NCI-H748 treated with DMSO at 0.1 percent for 48 hours (cell line): ENCODE measurements at places on chromosomes 3 and 15.

DNA sequence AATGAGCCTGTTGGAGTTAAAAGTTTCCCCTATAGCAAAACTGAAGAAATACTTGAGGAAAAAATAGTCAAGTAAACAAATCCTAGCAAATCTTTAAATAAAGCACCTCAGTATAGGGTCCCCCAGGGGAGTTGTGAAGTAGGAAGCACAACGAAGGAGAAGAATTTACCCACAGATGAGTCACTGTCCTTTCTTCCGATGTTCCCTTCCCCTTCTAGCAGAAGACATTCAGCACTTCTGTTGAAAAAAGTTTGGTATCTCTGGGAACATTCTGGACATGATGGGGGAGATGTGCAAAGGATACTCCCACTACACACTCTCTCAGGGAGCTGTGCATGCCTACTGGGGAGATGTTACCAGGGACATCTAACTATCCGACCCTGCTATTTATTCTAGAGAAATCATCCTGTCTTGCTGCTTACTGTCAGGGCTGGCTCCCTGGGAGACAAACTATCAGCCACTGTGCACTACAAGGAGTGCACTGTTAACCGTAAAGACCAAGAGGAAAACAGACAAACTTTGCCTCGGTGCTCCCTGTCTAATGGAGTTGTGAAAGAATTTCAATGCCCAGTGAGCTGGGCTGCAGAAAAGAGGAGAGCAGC, 93.8 kb downstream of the RFTN1 start:
- DNase-seq: no peak

DNA sequence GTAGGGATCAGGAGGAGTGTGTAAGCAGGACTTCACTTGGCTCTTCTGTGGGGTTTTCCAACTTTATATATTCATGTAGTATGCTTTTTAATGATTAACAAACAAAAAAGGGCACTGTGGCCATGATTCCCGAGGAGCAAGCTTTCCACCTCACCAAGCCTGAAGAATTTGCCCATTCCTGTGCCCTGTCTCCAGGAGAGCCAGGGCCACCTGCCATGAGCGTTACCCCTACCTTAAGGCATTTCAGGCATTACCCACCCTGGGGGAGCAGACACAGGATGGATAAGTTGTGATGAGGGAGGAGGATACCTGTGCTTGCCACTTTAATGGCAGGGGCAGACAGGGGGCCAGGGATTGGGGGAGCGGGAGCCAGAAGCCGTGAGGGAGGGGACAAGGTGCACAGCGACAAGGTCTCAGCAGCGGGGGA, 3.0 kb downstream of the TRPM1 start:
- no peak for DNase-seq

DNA sequence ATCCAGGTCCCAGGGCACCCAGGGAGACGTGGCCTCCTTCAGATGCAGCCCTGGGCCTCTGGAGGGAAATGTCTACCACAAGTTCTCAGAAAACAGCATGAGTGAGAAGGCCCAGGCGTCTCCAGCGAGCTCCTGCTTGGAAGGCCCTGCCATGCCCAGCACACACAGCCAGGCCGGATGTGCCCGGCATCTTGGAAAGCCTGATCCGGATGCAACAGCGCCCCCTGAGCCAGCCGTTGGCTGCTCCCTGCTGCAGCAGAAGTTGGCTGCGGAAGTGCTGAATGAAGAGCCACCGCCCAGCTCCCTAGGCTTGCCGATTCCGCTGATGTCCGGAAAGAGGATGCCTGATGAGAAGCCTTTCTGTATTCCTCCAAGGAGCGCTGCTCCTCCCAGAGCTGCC, 856 bp downstream of the NPAP1 start:
- no peak for DNase-seq

GRCh38 chr3:102619361-102619760, 184.5 kb downstream of the ZPLD1 start:
- no peak for DNase-seq

GRCh38 chr15:43206054-43206453, 14.8 kb downstream of the EPB42 start:
- DNase-seq: no peak

GRCh38 chr3:31546162-31546561, 13.4 kb downstream of the STT3B start:
- DNase-seq: no peak

DNA sequence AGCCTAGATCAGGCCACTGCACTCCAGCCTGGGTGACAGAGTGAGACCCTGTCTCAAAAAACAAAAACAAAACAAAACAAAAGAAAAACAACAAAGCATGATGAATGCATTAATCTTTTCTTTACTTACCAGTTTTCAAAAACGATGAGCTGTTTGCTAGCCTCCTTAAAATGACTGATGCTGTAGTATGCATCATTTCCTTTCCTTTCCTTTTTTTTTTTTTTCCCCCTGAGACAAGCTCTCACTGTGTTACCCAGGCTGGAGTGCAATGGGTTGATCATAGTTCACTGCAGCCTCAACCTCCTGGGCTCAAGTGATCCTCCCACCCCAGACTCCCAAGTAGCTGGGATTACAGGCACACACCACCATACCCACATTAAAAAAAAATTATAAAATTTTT, 202.0 kb downstream of the ADAMTSL3 start:
- DNase-seq: no peak

DNA sequence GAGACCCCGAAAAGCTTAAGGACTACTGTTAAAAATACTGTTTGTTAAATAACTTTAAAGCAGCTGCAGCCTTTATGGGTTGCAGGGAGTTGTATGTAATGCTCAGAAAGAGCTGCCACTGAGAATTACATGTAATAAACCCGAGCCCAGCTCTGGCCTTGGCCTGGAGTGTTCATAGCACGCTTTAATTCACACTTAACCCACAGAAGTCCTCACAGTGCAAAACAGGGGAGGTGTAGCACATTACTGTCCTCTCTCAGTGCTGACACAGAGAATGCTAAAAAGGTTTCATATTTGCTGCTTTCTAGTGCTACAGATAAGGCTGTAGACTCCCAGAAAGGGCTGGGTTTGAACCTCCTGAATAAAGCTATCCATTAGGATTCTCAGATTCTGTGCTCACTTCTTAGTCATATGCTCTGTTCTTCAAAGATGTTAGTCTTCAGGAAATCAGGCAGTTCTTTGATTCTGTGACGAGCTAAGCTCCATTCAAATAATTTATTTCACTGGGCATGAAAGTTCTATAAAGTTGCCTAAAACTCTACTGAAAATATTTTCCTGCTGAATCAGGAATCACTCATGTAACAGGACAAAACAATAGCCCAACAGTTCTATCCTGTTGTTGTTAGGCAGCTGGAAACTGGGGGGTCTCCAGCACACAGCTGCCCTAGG, 108.0 kb downstream of the SENP2 start:
- no peak for DNase-seq

- DNase-seq: no peak
Measured at GRCh38 chr3:71694358-71694999, 30.7 kb downstream of the EIF4E3 start.

DNA sequence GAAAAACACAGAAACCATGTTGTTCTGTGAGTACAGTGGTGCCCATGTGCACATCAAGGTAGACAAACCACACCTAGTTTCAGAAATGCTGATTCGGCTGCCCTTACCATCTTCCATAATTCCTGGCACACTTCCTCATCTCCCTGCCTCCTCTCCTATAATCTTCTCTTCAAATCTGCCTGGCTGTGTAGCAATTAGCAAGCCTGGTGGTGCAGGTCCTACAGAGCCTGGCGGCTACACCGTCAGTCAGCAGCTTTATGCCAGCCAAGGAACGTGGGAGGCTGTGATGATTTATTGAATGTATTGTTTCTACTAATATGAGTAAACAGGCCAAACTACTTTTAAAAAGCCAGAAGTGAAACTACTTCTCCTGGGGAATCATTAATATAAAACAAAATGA, 106.8 kb downstream of the SEMA6D start:
- no peak for DNase-seq

DNA sequence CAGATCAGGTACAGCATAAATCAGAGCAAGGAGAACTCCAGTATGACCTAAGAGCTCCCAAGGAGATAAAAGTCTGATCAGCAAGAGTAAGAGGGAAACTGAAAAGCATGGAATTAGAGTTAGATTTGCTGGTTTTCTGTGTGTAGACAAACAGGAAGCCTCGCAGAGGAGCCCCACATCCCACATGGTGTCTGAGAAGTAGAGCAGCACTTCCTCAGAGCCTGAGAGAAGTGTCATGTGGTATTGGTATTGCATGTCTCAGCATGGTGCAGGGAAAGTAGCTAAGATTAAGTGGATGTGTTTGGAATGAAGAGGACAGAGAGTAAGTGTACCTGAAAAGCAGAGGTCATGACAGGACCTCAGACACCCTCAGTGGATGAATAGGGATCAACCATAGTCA, 175.4 kb upstream of the GBE1 start:
- DNase-seq: no peak

GRCh38 chr3:112293368-112294321, at the start of gene SLC9C1:
SLC9C1 (minus strand) TSS chr3:112294216; CDS start chr3:112286791, 7,425 bp downstream.
- DNase-seq: peak; percentile 38

GRCh38 chr15:85929786-85930185, 135.1 kb upstream of the KLHL25 start:
- no peak for DNase-seq
